ENCODE measurements at places on chromosomes 6 and 20.
A peak's percentile ranks its signal among the peaks of the same experiment; 100 is the strongest.

DNA sequence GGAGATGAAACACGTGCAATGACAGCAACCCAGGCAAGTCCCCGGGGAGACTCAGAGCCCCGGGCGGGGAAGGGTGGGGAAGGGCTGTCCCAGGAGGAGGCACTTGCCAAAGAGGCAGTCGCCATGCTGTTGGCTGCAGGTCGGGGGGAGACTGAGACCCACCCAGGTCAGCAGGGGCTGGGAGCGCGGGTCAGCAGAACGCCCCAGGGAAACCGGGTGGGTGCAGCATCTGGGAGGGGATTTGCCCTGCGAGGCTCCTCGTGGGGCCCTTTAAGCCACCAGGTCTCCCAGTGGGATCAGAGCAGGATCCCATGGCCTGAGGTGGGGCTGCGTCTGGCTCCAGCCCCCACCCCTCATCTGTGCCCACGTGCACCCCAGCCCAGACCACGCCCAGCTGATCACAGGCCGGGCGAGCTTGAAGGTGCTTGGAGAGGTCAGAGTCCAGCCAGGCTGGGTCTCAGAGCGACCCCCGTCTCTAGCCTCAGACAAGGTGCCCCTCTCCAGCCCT, 65.5 kb downstream of the YTHDF1 start:
- no peak for DNase-seq

GRCh38 chr6:3919130-3919628, 70.0 kb downstream of the FAM50B start:
- no peak for DNase-seq

DNA sequence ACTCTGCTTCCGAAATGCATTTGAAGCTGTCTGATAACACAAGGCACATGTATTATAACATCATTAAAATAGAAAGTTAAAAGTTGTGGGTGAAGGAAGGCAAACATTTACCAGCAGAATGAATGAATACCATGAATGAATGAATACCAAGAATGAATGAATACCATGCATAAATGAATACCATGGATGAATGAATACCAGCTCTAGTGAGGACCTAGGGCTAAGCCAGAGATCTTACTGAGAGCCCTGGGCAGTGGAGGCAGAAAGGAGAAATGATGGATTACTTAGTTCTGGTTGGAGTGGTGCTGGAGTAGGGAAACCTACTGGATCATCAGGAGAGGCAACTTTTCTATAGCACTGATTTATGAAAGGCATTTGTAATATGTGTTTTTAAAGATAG, 998.0 kb downstream of the KIF16B start:
- DNase-seq, result no peak

- DNase-seq, result no peak
Measured at GRCh38 chr6:135784507-135784906, 67.0 kb upstream of the PDE7B start.

- DNase-seq, result no peak
Measured at GRCh38 chr6:158620963-158621693, 23.4 kb downstream of the DYNLT1 start.

DNA sequence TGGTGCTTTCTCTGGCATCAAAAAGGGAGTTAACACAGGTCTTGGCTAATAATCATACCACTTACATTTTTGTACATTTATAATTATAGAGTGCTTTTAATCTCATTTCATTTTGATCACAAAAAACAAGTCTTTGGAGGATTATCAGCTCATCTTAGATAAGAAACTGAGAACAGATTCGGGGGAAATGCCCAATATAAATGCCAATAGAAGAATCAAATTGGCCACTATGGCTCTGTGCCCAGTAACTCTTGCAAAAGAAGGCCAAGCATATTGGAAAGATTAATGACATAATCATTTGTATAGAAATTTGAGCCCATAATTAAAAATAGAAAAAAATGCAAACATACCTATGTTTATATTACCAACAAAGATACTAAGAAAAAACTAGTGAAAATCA, 42.5 kb downstream of the IPCEF1 start:
- DNase-seq, result no peak

DNA sequence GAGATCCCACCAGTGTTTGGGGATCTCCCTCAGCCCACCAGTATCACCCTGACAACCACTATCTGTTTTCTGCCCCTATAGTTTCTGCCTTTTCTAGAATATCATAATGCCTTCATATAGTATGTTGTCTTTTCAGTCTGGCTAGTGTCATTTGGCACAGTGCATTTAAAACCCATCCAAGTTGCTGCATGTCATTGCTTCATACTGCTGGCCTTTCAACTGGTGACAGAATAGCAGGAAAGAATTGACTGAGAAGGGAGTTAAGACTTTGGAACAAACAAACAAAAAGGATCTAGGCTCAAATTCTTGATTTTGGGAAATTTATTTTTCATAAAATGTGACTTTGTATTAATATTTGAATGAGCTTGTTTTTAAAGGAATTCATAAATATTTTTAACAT, 4.5 kb downstream of the LMBRD1 start:
- no peak for DNase-seq

- DNase-seq, result no peak
Measured at GRCh38 chr20:4086771-4087687, 71.7 kb upstream of the RNF24 start.

DNA sequence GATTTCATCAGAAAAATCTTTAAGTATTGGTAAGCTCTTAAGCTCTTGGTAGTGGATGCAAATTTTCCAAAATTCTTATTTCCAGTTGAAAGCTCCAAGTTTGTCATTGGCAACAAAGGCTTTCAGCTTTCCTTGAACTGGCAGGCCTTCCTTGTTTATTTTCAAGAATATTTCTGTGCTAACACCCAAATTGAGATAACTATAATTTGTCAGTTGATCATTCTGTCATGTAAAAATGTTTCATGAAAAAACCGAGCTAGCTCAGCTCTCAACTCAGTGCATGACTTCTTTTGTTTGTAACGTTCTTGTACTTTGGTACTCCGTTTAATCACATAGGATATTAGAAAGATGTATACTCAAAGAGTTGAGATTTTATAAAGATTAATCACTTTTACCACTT, 38.9 kb upstream of the CALHM6 start:
- DNase-seq, result no peak

DNA sequence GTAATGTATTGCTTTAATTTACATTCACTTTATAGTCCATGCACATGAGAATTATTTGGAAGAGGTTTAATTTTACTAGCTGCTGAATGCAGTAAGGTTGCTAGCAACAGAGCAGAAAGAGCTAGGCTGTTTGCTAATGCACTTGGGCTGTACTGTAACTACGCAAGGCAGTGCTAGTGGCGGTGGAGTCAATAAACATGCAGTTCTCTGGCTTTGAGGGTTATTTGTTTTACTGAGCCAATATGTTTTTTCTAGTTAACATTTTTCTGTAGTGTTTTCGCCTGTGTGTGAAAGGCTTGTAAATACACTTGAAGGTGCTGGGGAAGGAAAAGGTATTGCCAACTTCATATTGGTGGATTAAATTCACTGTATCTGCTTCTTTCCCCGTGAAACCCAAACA, 112.8 kb downstream of the BTBD3 start:
- no peak for DNase-seq

GRCh38 chr6:7911345-7911725, 747 bp upstream of the TXNDC5 start:
- no peak for DNase-seq

DNA sequence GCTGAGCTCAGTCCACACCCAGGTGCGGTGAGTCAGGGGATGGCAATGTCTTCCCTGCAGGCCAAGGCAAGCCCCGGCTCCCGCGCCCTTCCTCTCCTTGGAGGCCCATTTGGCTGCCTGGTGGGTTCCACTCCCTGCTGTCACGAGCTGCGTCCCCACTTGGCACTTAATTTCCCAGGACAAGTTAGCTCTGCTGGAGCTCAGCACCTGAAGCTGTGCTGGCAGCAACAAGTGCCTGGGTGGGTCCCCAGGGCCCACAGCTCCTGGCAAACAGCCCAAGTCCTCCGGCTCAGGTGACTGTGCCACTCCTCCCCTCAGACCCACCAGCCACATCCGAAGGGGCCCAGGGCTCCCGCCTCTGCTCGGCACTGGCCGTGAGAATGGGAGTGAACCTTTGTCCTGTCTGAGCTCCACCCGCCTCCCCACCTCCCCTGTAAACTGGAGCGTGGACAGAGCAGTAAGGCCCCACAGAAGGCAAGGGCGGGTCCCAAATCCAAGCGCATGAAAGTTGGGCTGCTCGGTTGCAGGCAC, 16.9 kb downstream of the LAMA5 start:
- DNase-seq, result no peak

GRCh38 chr20:13613917-13614316, 24.8 kb downstream of the TASP1 start:
- no peak for DNase-seq

DNA sequence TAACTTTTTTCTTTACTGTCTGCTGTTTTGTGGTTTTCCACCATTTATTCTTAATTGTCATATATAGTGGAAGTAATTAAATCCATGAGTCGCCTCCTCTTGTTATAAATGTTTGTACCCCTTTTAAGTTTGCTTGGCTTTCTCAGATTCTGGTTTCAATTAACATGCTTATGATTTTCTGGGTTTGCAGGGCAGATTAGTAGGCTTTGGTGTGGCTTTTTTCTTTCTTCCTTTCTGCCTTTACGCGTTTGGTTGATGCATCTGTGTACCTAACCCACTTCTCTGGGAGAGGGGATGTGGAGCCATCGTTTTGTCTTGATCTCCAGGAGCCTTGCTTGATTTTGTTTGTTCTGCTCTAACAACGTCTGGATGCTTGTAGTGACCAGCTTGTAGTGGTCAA, 100.4 kb downstream of the JARID2 start:
- no peak for DNase-seq

- no peak for DNase-seq
Measured at GRCh38 chr6:155311583-155311982, 2.7 kb downstream of the TFB1M start.

GRCh38 chr20:46900086-46900485, 5.4 kb downstream of the EYA2 start:
- no peak for DNase-seq

GRCh38 chr20:21301940-21302663, 1.0 kb upstream of the XRN2 start:
- DNase-seq, result no peak

- DNase-seq, result no peak
Measured at GRCh38 chr6:104357928-104358327, 501.8 kb downstream of the HACE1 start.

DNA sequence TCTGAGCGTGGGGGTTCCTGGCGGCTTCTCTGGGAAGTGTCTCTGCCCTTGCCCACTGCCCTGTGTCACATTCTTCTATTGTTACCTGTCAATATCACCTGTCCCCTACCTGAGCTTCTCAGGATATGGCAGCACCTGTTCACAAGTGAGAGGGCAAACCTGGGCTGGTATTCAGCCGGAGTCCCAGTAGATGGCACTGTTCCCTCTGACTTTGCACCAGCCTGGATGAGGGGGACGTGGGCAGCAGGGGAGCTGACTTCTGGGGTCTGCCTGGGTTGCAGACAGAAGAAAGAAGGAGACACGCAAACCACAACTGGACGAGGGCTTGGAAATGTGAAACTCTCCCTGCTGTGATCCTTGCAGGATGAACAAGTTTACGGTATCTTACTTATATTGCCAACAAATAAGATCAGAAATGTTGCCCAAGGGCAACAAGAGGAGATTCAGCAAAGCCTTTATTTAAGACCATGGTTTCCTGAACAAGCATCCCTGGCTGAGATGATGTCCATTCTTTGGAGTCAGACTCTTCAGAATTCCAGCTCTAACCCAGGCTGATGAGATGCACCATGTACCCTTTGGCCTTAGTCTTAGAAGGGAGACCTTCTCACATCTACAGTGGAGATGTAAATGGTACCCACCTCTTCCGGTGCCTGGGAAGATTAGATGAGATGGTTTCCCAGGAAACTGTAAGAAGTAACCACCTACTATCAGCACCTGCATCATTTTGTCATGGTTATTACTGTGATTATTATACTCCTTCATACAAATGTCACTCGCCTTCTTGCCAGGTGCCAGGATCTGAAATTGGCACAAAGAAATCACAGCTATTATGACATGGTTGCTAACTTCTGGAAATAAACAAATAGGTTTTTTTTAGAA, 400.0 kb upstream of the CDH4 start:
- no peak for DNase-seq

- DNase-seq, result no peak
Measured at GRCh38 chr6:73028893-73029450, 196.3 kb downstream of the KHDC1L start.

- DNase-seq, result peak; percentile 97
Measured at GRCh38 chr6:7974938-7975763, 64.6 kb upstream of the TXNDC5 start.

- no peak for DNase-seq
Measured at GRCh38 chr6:155441112-155441465, 14.6 kb downstream of the NOX3 start.
